Renal cortex interstitium (tissue), 15 donors: ENCODE measurements at places on chromosomes 12 and 14. TPM values are rescaled to one million over a fixed set of nuclear protein-coding genes. Genes with fewer than 3 reads are reported as not detected.

GRCh38 chr12:59304077-59304721, 291.6 kb upstream of the SLC16A7 start:
- no peak for DNase-seq

DNA sequence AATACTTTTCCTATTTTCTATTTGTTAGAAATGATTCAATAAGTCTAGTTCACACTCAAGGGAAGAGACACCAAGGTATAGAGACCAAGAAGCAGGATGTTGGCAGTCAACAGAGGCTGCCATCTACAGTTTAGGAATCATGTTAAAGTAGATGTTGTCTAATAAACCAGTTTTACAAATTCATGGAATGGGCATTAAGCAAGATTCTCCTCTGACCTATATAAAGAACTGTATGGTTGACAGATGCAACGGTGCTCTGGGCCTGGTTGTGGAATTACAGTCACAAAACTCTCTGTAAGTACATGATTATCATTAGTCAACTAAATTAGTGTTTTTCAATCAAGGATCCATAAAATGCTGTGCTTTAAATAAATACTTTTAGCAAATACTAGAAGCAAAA, 475.1 kb downstream of the NAV3 start:
- no peak for DNase-seq

DNA sequence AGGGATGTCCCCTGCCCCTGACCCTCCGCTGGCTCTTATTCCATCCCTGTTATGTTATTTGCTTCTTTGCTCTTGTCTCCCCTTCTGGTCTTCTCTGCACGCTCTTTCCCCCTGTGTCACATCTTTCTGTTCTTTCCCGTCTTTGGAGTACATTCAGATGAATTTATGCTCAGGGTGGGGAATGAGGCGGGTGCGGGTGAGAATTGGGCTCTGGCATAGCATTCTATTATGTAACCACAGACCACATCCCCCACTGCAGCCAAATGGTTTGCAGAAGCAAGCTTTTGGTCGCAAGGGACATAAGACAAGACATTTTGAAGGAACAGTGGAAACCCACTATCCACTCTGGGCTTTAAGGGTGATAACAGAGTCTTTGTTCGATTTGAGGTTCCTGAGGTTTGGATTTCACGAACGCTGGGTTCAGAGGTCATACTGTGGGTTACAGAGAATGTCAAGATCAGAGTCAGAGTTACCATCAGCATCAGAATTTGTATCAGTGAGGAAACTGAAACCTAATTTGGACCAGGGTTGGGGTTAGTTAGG, 3.8 kb downstream of the ENDOU start:
- no peak for DNase-seq

GRCh38 chr12:1595026-1595561, 713 bp upstream of the FBXL14 start:
- DNase-seq = no peak

- no peak for DNase-seq
Observed at GRCh38 chr12:30794591-30795409, 40.0 kb upstream of the CAPRIN2 start.

Gene PLCZ1
- polyA plus RNA-seq = 0.52 TPM

DNA sequence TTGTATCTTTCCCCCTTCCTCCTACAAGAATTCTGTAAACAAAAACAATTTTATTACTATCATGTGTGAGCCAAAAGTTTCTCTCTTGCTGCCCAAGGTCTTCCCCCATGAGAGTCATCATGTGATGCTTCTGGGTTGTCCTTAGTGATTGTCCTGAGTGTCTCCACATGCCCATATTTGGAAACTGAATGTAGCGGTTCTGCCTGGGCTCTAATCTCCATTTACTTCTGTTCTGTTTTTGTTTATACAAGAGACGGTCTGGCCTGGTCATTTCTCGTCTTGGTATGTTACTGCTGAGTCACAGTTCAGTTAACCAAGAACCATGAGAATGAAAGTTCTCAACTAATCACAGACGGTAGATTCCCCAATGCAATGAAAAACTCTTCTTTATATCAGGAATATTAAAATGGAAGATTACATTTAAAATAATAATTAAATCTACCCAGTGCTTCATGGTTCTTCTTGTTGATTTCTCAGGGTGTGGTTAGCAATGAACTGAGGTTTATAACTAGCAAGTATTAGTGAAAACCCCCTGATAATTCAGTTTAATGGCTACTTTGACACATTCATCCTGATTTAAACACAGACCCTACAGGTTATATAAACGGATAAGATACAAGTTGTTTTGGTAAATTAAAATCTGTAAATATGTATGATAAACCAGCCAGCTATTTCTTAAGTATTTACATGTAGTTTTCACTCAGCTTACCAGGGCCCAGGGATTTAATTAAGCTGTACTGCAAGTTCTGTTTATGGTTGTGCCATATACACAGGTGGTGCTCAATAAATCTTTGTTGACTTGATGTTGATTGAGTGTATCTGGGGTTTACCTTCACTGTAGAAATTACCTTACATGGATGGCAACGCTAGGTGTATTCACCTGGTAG, 81.1 kb downstream of the PELI2 start:
- DNase-seq = no peak

GRCh38 chr14:81516986-81517797, 16.5 kb downstream of the SEL1L start:
- DNase-seq = peak; percentile 61

DNA sequence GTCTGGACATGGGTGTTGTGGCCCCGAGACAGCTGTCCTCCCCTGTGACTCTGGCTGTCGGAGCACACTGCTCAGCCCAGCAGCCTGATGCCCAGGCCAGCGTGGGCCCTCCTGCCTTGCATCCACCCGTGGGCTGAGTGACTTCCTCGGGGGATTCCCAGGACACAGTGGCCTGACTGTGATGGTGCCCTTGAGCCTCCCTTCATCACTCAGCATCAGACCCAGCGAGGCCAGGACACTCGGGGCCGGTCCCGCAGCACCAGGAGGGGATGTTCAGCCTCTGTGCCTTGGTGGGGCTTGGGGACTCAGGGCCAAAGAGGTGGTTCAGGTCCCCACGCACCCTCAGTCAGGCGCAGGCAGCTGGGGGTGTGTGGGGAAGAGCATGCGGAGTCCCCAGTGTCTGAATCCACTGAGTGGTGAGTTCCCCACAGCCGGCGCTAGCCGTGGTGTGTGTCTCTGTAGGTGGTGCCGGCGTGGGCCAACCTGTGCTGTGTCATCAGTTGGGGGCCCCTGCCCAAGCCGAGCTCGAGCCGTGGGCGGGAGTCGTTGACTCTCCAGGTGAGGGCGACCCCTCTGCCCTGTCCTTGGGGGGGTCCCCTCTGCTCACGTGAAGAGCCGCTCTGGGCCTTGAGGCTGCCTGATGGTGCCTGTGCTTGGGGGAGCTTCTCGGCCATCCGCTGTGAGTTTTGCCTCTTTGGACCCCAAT, 185.8 kb downstream of the ADGRD1 start:
- no peak for DNase-seq

Gene KIF26A
- 6.2 TPM for polyA plus RNA-seq
